B cell (primary cell): ENCODE measurements at places on chromosomes 16 and 17. TPM values are rescaled to one million over a fixed set of nuclear protein-coding genes. Genes with fewer than 3 reads are reported as not detected.
A peak's percentile ranks its signal among the peaks of the same experiment; 100 is the strongest.

The NDRG4 gene
- 0.96 and 3.6 TPM in 2 replicates for total RNA-seq

The SLC52A1 gene
- not detected in 2 replicates for total RNA-seq

DNA sequence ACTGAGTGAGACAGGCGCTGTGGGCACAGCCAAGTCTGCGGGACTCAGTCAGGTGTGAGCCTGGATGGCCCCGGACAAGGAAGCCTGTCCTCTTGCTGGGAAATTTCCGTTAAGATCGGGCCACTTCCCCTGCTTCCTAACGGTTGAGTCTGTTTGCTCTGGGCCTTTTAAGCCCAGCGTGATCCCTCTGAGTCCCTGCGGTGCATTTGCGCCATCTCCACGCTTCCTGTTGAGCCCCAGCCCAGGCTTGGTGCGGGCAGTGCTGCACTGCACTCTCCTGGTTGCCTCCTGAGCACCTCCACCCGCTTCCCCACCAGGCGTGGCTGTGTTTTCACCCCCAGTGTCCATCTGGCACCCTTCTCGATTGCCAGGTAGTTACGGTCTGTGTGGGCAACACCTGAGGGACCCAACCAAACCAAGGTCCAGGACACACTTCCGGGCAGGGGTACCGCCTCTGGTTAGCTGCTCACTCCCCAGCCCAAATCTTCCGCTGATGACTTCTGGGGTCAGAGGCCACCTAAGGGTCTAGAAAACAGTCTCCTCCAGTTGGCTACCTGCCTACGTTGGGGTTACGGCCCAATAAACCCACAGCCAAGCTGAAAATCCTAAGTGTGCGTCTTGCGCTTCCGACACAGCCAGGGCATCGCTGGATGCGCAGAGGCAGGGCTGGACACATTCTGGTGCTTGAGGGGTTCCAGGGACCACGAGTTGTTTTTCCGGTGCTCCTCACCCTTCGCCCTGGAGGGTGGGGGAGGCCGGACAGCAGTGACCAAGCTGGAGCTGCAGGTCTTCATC lies 1.4 kb upstream of the SLC25A10 start:
- DNase-seq, result no peak

The SOX15 gene
- total RNA-seq, result 0.51 and 0.96 TPM in 2 replicates

DNA sequence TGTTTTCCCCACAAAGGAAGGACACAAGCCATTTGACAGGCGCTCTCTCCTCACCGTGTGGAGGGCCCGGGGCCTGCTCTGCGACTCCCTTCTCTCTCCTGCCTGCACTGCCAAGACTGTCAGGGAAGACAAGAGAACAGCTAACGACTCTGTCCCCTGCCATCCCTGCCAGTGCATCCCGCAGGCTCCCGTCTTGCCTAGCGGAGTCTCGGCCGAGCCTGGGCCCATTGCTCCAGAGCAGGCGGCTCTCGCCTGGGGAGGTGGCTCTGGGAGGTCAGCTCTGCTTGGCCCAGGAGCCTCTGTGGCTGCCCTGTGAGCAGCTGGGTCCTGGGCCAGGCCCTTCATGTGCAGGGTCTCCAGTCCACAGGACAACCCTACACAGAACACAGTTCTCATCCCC lies 53.0 kb downstream of the WNT3 start:
- no peak for DNase-seq

- DNase-seq, result peak; percentile 44
These were observed 25.4 kb downstream of the YWHAE start for GRCh38 chr17:1374431-1375177.

The SYT17 gene
- total RNA-seq, result 25.1 and 27.7 TPM in 2 replicates

DNA sequence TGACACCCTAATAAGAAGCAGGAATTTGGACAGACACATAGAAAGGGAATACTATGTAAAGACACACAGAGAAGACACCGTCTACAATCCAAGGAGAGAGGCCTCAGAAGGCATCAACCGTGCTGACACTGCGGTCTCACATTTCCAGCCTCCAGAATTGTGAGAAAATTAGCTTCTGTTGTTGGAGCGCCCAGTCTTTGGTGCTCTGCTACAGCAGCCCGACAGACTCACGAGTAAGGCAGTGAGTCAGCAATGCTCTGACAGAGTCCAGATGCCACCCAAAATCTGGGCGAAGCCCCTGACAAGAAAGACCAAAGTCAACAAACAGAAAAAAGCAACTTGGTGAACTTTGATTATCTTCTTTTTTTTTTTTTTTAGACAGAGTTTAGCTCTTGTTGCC lies 32.5 kb upstream of the RAI1 start:
- no peak for DNase-seq

DNA sequence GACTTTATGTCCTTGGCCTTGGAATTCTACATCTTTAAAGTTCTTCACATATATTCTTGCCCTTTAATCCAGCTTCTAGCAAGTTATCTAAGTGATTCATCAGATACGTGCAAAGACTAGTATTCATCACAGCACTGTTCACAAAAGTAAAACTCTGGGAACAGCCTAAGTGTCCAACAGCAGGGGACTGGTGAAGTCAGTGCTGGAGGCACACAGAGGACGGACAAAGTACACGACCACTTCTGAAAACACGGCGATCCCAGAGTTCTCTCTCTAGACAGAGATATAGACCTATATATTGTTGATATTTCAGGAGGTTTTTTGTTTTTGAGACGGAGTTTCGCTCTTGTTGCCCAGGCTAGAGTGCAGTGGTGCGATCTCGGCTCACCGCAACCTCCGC lies 12.8 kb downstream of the CTRB1 start:
- DNase-seq, result no peak

GRCh38 chr17:6269478-6269877 lies 165.4 kb downstream of the AIPL1 start:
- DNase-seq, result no peak

GRCh38 chr17:17015230-17015629 lies 27.0 kb upstream of the MPRIP start:
- no peak for DNase-seq

- DNase-seq, result no peak
These were observed 290.5 kb upstream of the FOXF1 start for GRCh38 chr16:86219655-86220445.

DNA sequence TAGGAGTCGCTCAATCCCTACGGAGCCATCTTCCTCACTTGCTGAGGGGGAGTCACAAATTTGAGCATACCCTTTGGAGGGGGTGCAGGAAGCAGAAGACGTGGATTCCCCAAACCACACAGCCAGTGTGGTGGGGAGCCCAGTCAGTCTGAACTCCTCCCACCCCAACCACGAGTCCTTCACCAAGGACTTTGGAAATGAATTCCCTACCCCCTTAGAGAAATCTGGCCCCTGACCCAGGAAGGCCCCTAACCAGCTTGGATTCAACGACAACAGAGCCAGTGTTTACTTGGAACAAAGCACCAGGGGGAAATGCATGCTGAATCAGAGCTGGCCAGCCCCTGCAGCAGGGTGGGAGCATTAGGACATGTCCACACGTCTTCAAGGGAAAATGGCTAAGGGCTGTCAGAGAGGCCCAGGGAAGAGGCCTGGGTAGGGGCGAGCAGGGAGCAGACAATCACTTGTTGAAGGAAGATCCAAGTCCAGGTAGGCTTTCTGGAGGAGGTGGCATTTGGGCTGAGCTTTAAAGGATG lies 5.5 kb upstream of the TMEM92 start:
- DNase-seq, result no peak

DNA sequence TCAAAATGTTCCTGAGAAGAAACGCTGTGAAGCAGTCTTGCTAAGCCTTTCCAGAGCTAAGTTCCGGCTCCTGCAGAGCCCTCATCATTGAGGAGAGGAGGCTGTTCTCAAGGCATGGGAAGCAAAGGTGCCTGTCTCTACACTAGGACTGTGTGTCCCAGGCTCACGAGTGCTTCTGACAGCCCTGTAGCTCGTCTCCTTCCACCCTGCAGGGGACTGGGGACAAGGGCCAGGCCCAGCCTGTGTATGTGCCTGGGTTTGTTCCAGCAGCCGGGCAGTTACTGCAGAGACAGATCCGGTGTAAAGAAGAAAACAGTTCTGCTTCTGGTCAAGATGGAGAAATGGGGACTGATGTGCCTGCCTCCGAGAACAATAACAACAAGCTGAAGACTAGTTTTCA lies 156.0 kb downstream of the ENGASE start:
- no peak for DNase-seq

GRCh38 chr16:4116325-4117249 lies at the start of gene ADCY9:
Gene ADCY9, minus strand, starts transcription at chr16:4116442. Its CDS starts 1,000 bp downstream, at chr16:4115442.
- DNase-seq, result peak; percentile 88

GRCh38 chr16:83717308-83717707 lies 90.5 kb upstream of the HSBP1 start:
- DNase-seq, result no peak

The TBC1D3G gene
- total RNA-seq, result not detected in 2 replicates

GRCh38 chr17:76968707-76969597 lies 100.7 kb downstream of the MGAT5B start:
- DNase-seq, result peak; percentile 89

DNA sequence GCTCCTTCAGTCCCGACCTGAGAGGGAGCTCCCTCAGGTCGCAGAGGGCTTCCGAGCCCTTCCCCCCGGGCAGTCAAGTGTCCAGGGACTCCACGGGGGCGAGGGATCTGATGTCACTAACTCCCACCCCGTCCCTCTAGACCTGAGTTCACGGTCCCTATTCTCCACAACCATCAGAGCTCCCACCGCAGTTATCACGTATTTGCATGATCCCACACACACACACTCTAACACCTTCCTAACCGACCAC lies 3.7 kb upstream of the PER1 start:
- DNase-seq, result no peak

The CD19 gene
- total RNA-seq, result 303 and 306 TPM in 2 replicates

- no peak for DNase-seq
These were observed 1.9 kb upstream of the GGA2 start for GRCh38 chr16:23512168-23512695.

- DNase-seq, result no peak
These were observed 49.4 kb downstream of the XPO6 start for GRCh38 chr16:28162326-28162877.

The EIF1 gene
- total RNA-seq, result 753 and 773 TPM in 2 replicates

DNA sequence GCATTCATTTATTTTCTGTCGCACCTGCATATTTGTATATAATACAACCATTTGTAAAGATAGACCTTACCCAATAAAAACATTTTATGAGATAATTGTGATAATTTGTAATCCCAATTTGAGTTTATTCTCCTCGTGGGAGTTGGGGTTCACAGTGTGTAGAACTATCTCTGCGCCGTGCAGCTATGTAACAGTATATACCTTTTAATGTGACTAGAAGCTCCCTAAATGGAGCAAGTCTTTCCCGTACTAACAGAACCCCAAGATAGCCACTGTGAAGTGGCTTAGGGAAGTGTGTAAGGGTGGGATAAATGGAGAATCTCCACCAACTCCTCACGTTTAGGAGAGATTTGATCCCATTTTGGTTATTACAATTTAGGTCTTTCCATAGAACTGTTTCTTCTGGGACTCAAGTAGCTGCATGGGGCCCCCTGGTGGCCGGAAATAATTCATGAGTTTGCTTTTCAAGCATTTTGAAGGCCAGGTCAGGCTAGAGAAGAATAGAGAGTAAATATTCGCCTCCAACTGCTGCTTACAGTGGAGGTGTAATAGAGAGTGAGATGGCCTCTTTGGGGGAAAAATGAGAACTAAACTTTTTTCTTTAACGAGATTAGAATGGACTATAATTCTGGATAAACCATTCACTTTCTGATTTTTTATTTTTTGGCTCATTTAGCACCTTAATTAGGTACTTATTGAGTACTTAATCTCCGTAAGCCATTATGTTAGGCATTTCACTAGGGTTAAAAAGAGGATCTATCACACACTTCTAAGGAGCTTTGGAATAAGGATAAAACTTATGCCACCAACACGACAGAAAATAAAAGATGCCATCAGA lies 4.5 kb downstream of the TMEM100 start:
- DNase-seq, result peak; percentile 74

DNA sequence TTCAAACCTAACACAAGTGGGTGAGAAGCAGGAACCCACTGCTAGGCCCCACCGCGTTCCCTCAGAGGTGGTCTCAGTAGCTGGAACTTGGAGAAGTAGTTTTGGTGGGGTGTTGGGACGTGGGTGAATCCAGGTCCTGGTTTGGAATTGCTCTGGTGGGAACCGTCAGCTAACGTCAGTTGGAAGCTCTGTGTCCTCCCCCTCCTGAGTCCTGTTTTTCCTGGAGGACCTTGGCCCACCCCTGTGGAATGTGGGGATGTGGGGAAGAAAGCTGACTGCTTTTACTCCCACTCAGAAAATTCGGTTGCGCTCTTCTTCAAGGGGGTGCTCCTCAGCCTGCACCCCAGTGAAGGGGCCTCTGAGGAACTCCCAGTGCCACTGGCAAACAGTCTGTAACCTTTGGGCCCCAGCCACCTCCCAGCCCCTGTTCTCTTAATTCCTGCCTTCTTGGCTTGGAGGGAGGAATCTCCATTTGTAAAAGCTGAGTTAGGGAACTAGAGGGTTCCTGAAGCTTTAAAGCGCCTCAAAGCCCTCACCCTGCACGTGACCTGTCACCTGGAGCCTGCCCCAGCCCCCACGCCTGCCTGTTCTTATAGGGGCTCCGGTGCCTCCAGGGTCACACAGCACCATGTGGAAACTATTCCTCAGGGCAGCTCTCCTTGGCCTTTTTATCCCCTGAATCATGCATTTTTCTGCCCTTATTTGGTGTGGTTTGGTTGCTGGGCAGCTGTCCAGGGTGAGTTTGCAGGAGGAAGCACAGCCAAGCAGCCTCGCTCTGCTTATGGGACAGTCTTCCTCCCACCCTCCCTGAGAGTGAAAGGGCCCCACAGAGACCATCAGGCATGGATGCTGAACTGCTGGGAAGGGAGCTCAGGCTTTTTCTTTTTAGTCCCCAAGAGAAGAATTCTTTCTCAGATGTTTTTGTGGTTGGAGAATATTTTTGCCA lies 16.2 kb upstream of the NAGLU start:
- no peak for DNase-seq

DNA sequence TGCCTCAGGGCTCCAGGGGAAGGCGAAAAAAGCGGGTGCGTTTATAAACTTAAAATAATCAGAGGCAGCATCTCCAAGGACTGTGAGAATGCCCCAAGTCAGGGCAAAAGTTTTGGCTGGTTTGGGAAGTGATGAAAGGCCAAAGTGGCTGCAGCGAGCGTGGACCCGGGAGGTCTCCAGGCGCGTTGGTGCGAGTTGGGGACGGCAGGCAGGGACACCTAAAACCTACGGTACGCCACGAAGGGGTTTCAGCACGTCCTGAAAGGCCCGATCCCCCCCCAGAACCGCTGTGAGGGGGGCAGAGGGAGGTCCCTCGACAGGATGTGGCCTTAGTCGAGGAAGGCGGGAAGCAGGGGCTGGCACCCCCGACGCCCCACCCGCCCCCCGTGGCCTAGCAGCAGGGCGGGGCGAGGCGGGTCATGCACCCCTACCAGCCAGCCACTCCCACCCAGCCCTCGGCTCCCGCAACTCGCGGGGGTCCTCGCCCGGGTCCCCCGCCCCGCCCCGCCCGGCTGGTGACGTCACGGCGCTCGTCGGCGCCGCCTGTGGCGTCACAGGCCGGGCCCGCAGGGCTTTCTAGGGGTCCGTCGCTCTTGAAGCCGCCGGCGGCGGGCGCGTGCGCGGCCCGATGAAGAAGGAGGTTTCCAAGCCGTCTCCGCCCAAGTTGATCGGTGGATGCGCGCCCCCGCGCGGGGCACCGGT lies at the start of gene MYCBPAP:
Gene MYCBPAP (plus strand): TSS at position 569 of the 702 bp plus-strand sequence. CDS start 236 bp downstream, outside the sequence.
- peak; percentile 85 for DNase-seq
